PC-3 (cell line): ENCODE measurements at places on chromosomes 11 and 22. TPM values are rescaled to one million over a fixed set of nuclear protein-coding genes. Genes with fewer than 3 reads are reported as not detected.

GRCh38 chr11:70660059-70660888 lies 261.9 kb downstream of the CTTN start:
- DNase-seq: no peak

- no peak for DNase-seq
These were observed 807 bp downstream of the TRIM3 start for GRCh38 chr11:6472934-6473333.

- DNase-seq: no peak
These were observed 81.6 kb downstream of the LARGE1 start for GRCh38 chr22:33838644-33839043.

- no peak for DNase-seq
These were observed 50.0 kb downstream of the RBX1 start for GRCh38 chr22:41000941-41001721.

- no peak for DNase-seq
These were observed 1.5 kb downstream of the SYN3 start for GRCh38 chr22:33056690-33057089.

DNA sequence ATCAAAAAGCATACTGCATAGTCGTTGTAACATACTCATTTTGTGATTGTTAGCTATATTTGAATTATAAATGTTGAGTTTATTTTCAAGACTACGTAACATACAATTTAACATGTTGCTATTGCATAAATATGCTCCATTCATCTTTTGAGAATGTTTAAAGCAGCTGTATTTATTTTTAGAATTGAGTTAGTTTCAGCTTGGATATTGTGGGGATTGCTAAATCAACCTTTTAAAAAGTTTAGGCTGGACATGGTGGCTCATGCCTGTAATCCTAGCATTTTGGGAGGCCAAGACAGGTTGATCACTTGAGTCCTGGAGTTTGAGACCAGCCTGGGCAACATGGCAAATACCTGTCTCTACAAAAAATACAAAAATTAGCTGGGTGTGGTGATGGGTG lies 288.1 kb downstream of the DYNC2H1 start:
- DNase-seq: no peak

DNA sequence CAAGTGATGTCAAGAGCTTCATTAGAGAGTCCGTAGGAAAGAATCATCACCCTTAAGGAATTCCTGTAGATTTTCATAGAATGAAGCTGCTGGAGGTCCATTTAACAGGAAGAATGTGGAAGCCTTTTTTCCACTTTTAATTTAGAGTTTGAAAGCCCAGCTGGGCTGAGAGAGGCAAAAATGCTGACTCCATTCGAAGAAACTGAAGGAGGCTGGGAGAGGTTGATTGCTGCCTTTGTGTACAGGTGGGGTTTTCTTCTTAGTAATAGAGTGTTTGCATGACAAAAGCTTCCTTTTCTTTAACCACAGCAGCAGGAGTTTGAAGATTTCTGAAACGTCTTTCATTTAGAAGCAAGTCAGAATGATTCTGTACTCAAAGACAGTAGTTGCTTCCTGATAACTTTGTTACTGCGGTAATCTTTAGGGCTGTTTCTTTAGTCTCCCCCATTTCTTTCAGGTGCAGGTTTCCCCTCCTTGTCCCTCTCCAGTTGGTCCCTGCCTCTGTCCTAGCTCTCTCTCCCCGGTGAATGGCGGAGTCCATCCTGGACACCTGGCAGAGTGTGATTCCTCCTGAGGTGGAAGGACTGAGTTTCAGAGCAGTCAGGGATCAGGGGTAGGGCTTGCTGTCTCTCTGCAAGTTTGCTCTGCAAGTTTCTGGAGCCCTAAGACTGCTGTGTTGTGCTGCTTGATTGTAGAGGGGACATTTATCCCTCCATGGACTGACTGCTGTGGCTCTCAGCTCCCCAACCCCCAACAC lies 166.2 kb downstream of the LDLRAD3 start:
- no peak for DNase-seq

- DNase-seq: no peak
These were observed 22.5 kb upstream of the KRTAP5-6 start for GRCh38 chr11:1674173-1675131.

GRCh38 chr11:68338051-68338780 lies 25.8 kb downstream of the LRP5 start:
- no peak for DNase-seq

DNA sequence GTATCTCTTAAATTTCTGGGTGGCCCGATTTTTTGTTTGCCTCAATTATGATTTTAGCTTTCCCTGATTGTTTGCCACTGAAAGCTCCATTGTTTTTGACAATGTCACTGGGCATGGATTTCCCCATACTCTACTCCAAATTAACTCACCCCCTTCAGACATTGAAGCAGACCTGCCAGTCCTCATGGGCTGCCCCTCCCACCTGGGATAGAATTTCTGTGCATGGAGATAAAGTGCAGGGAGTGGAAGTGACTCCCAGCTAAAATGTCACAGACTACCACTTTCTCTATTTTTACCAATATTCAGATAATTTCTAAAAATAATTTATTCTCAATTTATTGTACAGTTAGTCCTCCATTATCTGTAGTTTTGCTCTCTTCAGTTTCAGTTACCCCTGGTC lies 79.1 kb upstream of the CLPB start:
- DNase-seq: no peak

- DNase-seq: no peak
These were observed 17.2 kb downstream of the SLC2A11 start for GRCh38 chr22:23874871-23875270.

- DNase-seq: no peak
These were observed 8.5 kb upstream of the SLC35C1 start for GRCh38 chr11:45796461-45796861.

DNA sequence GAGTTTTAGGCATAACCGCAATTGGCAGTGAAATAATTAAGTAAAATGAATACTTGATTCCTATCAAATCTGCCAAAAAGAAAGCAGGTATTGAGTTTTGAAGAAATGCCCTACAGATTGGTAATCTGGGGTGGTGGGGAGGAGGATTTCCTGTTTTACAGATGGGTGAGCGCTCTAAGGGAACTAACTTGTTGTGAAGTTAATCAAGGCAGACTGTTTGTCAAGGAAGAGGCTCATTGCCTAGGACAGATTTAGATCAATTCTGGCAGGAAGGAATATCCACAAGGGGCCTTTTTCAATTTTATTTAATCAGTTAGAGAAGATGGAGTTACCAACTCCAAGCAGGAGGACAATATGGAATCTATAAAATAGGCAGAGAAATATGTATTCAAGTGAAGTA lies 271.5 kb upstream of the CCDC90B start:
- no peak for DNase-seq

GRCh38 chr22:40401981-40402406 lies 31.6 kb downstream of the SGSM3 start:
- no peak for DNase-seq

GRCh38 chr11:15291885-15292284 lies 177.2 kb downstream of the INSC start:
- DNase-seq: no peak

DNA sequence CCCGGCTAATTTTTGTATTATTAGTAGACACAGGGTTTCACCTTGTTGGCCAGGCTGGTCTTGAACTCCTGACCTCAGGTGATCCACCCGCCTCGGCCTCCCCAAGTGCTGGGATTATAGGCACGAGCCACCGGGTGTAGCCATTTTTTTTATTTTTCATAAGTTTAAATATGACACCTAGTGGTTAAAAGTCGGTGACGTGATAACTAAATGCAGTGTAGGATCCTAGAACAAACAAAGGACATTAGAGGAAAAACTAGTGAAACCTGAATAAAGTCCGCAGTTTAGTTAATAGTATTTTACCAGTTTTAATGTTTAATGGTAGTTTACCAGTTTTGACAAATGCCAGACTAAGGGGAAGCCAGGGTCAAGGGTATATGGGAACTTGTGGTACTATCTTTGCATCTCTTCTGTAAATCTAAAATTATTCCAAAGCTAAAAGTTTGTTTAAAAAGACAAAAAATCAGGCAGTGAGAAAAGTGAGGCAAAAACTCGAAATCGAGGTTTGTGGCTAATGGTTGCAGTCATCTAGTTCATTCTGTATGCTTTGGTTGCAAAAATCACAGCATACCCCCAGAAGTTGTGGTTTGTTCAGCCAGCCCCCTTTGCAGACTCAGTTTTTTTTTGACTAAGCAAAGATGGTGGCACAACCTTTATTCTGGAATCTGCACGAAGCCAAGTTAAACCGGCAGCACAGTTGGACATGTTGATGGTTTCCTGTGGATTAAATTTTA lies 29.6 kb downstream of the TOM1 start:
- peak; percentile 12 for DNase-seq

- no peak for DNase-seq
These were observed 16.5 kb downstream of the TANGO2 start for GRCh38 chr22:20037419-20037818.

DNA sequence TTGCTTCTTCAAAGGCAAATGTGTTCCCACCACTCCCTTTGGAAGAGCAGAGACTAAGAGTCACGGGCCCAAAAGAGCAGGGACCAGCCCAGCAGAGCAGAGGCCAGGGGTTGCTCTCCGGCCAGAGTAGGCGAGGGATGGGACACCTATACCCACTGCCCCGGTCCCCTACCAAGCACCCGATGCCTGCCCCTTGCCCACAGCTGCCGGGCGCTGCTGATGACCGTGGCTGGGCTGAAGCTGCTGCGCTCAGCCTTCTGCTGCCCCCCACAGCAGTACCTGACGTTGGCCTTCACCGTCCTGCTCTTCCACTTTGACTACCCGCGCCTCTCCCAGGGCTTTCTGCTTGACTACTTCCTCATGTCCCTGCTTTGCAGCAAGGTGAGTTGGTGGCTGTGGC lies 10.7 kb upstream of the SIPA1 start:
- DNase-seq: no peak

DNA sequence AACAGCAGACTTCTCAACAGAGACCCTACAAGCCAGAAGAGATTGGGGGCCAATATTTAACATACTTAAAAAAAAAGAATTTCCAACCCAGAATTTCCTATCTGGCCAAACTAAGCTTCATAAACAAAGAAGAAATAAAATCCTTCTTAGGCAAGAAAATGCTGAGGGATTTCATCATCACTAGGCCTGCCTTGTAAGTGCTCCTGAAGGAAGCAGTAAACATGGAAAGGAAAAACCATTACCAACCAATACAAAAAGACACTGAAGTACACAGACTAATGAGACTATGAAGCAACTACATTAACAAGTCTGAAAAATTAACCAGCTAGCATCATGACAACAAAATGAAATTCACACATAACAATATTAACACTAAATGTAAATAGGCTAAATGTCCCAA lies 947.9 kb upstream of the CHORDC1 start:
- no peak for DNase-seq

DNA sequence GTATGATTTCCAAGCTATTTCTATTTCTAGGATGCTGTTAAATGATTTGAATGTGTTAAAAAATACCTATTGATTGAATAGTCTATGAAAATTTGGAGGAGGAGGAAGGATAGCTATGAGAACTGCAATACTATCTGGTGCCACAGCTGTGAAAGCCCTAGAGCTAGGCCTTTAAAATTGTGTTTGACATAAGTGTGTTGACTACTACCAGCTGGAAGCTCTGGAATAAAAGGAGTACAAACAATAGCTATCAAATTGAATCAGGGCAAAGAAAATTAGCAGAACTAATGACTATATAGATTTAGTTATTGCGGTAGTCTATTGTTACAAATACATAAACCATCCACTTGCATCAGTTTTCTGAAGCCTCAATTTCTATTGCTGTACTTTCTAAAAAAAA lies 124.8 kb upstream of the CNTN5 start:
- no peak for DNase-seq

GRCh38 chr11:133029107-133029506 lies 503.2 kb downstream of the OPCML start:
- DNase-seq: no peak

- no peak for DNase-seq
These were observed 31.0 kb downstream of the TSG101 start for GRCh38 chr11:18495703-18496102.

DNA sequence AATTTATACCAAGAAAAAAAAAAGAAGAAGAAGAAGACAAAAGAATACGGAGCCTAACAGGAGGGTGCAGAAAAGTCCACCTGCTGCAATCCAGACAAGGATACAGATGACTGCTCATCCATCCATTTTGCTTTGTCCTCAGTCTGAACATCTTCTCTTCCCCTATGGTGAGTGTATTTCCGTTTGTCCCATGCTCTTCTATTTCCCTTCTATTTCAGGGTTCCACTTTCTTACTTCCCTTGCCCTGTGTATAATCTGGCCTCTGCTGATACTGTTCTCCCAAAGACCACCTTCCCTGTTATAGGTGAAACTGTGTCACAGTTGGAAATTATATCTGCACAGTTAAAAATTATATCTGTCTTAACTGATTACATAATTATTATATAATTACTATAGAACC lies 48.7 kb upstream of the USP47 start:
- no peak for DNase-seq

DNA sequence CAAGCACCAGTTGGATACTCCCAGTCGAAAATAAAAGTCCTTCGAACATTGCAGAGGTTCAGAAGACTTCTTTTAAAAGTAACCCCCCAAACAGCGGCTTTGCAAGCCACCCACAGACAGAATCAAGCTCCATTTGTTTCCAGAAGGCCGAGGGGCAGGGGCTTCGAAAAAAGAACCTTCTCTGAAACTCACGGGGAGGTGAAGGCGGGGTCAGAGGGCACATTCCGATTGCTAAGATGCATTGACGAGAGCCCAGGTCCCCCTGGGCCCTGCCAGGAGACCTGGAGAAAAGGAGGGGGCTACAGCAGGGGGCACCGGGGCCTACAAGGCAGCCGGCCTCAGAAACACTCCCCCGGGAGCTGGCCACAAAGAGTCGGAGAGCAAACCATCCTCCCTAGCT lies 306.8 kb downstream of the MN1 start:
- no peak for DNase-seq

The MS4A3 gene
- total RNA-seq: not detected in 2 replicates

The ADM2 gene
- total RNA-seq: 0.98 and 1.8 TPM in 2 replicates

The MAP6 gene
- 0.47 and 1.3 TPM in 2 replicates for total RNA-seq

The LRRC74B gene
- not detected in 2 replicates for total RNA-seq

The VPREB1 gene
- not detected in 2 replicates for total RNA-seq

The TREH gene
- total RNA-seq: not detected in 2 replicates

The TTC36 gene
- 2.7 and 6.2 TPM in 2 replicates for total RNA-seq

The MB gene
- total RNA-seq: 14.6 and 21.6 TPM in 2 replicates

The OR4C46 gene
- total RNA-seq: not detected in 2 replicates

The FDXACB1 gene
- 2.5 and 3.0 TPM in 2 replicates for total RNA-seq

The LAYN gene
- 0.47 TPM in 1 of 2 replicates, not detected in the other for total RNA-seq

The TXN2 gene
- 49.6 and 52.5 TPM in 2 replicates for total RNA-seq
